Stimulated activated CD4-positive, alpha-beta T cell treated with anti-CD3 and anti-CD28 coated beads, TNF-alpha, amount 100 ng/mL, for 1 hour (primary cell): ENCODE measurements at places on chromosomes 2 and 18.

DNA sequence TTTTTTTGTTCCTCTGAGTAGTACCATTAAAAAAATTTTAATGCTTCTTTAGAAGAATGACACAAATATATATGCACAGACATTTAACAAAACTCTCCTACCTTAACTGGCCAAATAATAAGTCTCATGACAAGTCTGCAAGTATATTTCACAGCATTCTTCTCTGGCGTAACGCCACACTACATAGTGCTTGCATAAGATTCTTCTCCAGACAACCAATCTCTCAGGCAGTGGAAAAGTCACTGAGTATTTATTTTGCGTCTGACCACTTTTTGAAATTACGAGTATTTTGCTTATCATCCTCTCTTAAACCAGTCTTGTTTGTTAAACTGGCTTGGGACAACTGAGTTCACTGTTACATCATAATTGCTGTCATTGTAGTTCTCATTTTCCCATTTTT, 749.2 kb downstream of the ADCYAP1 start:
- no peak for DNase-seq

GRCh38 chr2:75703589-75704287, 7.0 kb downstream of the GCFC2 start:
- DNase-seq, result no peak

- DNase-seq, result no peak
These were observed 197.1 kb downstream of the CCDC85A start for GRCh38 chr2:56380861-56381260.

GRCh38 chr18:77785415-77785975, 535.8 kb downstream of the GALR1 start:
- no peak for DNase-seq

GRCh38 chr2:71798266-71799012, 345.1 kb downstream of the DYSF start:
- no peak for DNase-seq

DNA sequence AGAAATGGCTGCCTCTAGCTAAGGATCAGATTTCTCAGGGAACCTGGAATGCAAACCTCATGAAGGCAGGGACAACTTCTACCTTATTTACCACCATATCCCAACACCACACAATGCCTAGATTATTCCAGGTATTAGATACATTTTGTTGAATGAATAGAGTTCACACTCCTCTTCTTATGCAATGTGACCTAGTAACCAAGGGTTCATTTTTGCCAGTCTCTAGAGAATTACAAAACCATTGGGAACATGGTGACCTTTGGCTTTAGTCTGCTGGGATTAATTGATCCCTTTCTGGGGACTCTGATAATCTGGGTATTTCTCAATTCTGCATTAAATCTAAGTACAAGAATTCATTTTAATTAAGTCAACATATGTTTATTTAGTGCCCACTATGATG, 35.2 kb upstream of the SERTAD2 start:
- no peak for DNase-seq

DNA sequence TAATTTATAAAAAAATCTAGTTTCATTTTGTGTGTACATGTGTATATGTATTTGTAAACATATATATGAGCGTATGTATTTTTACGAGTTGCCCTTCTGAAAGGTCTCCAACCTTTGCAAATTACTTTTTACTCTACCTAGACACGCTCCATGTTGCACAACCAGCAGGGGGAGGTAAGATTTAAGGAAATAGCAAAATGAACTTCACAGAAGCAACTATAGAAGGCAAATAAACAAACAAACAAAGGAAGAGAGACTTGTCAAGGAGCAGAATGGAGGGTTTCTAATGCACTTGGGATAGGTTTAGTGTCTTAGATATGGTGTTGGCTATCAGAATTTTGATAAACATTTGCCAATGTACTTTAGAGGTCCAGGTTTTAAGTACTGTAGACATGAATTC, 820.5 kb upstream of the POU3F3 start:
- DNase-seq, result no peak

- DNase-seq, result no peak
These were observed 508.8 kb upstream of the CELF4 start for GRCh38 chr18:38074298-38074876.
